NCI-H2107 (cell line): ENCODE measurements at places on chromosomes 16 and 17.

GRCh38 chr16:59880611-59881010 is 1146.5 kb upstream of the GOT2 start:
- DNase-seq: no peak

DNA sequence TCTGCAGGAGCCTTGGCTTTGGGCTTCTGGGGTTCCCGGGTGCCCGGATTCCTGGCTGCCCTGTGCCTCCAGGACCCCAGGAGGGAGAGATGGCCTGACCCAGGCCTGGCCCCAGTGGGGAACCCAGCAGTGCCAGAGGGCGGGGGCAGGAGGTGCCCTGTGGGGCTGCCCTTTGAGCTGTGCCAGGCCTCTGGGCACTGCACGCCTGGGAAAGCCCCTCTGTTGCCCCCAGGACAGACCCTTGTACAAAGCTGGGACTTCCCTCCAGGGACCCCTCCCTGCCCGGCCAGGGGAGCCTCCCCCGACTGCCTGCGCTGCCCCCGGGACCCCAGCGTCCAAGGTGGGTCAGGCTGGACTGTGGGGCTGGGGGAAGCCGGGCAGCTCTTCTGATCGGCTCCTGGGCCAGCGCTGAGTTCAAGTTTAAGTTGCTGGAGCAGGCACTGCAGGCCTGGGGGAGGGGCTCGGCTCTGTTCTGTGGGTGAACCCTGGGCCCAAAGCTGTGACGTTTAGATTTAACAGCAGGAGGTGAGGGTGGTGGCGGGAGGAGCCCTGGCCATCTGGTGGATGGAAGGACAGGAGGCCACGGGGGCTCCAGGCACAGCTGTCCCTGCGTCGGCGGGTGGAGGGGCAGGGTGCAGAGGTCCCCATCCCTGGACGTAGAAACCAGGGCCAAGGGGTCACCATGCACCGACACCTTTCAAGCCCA is 27.6 kb upstream of the C1QTNF8 start:
- DNase-seq: no peak

- no peak for DNase-seq
Measured at GRCh38 chr17:75822119-75822799, 21.9 kb downstream of the UNC13D start.

GRCh38 chr17:63442549-63443035 is 3.5 kb downstream of the CYB561 start:
- DNase-seq: no peak

DNA sequence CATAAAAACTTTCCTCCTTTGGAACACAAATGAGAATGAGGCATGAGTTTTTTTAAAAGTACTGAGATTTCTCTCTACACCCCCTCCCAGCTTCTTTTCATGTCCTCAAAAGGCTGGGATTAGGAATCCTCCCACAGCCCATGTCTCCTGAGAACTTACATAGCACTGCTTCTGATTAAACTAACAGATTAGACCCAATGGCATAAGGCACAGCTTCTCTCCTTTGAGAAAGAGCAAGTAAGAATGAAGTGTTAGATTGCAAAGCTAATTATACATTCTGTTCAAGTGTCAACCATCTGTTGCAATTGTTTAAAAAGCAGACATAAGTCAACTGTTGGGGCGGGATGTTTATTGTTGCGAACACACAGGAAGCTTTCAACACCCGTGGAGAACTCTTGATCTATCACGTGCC is 715.1 kb downstream of the CDH11 start:
- no peak for DNase-seq

DNA sequence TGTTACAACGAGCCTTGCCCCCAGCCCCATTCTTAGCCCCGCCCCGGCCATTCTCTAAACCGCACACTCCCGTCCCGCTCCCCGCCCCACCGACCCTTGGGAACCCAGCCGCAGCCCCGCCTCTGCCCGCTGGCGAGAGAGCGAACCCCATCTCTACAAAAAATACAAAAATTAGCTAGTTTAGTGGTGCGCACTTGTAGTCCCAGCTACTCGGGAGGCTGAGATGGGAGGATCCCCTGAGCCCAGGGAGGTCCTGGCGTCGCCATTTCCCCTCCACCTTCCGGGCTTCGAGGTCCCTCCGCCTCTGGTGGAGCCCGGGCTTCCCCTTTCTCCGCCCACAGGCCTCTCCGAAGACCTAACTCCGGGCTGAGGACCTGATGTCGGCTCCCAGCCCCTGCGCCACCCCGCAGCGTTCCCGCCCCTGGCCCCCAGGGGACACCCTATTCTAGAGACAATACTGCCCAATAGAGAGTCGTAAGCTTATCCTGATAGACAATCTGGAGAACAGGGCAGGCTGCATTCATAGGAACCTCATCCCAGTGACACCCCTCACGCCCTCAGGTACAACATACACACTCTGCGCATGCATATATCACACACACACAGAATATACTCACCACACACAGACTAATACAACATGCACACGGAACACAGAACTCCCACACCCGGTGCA is 480 bp upstream of the PROCA1 start:
- no peak for DNase-seq

DNA sequence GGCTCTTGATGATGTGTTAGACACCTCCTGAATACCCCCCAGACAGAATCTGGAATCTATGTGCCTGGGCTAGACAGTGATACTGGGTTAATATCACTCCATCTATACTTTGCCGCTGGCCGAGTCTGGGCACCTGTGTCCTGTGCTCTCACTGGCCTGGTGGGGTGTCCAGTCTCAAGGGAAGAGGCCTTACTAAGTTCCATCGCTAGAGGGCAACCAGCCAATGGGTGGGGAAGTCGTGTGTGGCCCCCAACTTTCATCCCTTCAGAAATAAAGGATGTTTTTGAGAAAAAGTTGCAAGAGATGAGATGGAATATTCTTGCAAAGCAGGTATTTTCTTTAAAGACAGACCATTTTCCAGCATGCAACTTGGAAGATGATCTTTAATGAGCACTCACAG is 1.6 kb upstream of the GLP2R start:
- no peak for DNase-seq

- no peak for DNase-seq
Measured at GRCh38 chr17:81580481-81580880, 28.3 kb upstream of the FAAP100 start.

DNA sequence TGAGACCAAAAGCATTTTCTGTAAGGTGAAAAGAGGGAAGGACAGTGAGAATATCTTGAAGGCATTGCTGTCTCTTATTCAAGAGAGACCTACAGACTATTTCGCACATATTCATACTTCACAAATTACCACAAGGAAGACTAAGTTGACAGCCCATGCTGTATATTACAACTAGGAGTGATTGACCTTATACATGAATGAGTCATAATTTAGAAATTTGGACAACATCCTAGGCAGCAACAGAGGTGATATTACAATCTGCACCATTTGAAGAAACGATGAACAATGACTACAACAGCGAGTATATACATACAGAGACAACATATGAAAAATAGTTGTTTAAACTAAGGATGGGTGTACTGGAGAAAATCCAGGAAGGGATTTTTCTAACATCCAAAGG is 971.7 kb downstream of the CDH11 start:
- no peak for DNase-seq

DNA sequence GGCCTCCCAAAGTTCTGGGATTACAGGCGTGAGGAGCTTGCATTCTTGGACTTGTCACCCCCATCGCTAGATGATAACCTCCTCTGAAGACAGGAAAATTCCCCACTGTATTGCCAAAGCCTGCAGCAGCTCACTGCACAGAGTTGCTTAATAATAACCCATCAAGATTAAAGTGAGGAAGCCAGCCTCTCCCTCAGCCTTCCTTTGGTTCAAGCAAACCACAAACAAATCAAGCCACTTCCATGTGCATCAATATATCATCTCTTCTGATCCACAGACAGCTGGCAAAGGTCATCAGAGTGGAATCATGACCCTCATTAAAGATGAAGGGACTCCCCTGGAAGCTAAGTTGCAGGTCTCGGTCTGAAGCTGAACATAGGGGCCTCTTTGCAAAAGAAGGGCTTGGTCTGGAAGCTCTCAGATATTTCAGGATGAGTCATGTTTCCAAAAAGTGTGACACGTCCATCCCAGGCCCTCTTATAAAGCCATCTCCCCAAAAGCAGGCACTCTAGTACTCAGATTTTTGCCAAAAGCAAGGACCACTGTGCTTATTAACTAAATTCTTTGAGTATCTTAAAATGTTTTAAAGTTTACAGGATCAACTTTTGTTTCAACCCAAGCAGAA is 4.8 kb downstream of the EMP2 start:
- DNase-seq: no peak

GRCh38 chr16:65576631-65577030 is 454.8 kb upstream of the CDH11 start:
- no peak for DNase-seq

DNA sequence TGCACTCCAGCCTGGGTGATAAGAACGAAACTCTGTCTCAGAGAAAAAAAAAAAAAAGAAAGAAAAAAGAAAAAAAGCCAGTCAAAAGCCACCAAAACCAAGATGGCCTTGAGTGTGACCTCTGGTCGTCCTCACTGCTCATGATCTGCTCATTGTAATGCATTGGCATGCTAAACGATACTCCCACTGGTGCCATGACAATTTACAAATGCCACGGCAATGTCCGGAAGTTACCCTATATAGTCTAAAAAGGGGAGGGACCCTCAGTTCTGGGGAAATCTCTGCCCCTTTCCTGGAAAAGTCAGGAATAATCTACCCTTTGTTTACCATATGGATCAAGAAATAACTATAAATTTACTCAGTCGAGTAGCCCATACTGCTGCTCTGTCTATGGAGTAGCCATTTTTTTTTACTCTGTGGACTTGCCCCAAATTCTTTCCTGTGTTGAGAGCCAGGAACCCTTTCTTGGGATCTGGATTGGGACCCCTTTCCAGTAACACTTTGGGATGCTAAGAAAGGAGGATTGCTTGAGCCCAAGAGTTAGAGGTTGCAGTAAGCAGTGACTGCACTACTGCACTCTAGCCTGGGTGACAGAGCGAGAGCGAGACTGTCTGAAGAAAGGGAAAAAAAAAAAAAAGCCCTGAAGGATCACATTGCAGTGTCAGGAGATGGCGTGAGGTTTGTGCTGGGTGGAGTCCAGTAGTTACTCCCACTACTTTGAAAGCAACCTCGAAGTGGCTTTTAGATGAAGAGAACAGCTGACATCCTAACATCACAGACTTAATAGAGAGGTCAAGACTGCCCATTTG is 3.7 kb upstream of the TMEM231 start:
- no peak for DNase-seq

GRCh38 chr17:27741361-27741861 is 58.9 kb downstream of the NOS2 start:
- DNase-seq: no peak

GRCh38 chr17:69246726-69247375 is 18.2 kb upstream of the ABCA10 start:
- DNase-seq: no peak

- no peak for DNase-seq
Measured at GRCh38 chr17:78182504-78182903, 4.3 kb downstream of the TK1 start.

DNA sequence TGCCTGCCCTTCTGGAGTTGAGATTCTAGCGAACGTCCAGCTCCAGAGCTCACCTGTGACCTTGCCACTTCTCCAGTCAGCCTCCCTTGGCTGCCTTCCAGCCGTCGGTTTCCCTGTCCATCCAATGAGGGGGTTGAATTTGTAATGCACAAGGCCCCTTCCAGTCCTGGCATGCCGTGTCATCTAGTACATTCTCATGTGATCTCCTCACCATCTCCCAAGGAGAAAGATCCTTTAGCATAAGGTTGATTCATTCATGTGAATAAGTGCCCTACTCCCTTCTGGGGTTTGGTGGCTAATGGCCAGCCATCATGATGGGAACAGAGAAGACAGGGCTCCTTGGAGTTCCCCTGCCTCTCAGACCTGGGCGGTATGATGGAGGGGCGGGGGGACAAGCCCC is 18.9 kb upstream of the ABCC3 start:
- no peak for DNase-seq

DNA sequence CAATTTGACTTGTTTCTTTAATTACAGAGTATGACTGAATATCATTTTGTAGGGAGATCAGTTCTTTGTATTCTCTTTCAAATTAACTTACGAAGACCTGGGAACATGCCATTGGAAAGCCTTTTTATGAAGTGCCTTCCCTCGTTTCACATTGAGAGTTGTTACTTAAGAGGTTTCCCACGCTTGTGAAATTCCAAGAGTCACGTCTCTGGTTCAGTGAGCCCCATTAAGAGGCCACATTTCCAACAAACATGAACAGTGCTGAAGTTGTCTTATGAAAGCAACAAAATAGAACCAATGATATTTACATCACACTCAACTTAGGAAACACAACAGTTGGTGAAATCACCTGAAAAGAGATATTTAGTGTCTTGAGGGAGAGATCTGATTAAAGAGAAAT is 334.1 kb downstream of the TOX3 start:
- no peak for DNase-seq

DNA sequence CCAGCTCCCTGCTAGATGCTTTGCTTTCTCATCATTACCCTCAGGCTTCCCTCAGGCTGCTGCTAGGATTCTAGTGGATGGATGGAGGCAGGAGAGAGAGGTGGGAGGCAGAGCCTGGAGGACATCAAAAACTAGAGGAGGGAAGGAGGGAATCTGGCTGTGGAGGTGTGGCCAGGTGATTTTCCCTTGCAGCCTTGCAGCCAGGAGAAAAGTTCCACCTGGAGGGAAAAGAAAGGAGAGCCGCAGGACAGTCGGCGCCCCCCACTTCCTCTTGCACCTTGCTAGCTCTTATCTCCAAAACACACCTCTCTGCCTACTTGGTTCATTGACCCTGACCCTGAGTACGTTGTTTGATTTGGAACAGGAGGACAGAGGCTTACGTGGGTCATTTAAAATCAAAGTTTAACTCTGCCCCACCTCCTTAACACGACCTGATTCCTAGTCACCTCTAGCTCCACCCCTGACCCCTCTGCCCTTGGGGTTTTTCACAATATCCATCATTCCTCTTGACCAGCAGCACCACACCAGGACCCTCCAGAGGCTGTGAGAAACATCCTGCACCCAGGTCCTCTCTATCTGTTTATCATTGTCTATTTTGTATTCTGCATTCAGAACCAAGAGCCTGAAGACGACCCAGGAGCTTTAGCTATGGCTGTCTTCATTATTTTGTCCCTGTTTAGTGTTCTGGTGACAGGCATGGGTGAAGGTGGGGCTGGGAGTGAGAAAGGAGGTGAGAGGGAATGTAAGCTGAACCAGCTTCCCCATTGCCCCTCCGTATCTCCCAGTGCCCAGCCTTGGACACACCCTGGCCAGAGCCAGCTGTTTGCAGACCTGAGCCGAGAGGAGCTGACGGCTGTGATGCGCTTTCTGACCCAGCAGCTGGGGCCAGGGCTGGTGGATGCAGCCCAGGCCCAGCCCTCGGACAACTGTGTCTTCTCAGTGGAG is 15.9 kb downstream of the AOC3 start:
- DNase-seq: no peak

- DNase-seq: no peak
Measured at GRCh38 chr16:27985981-27986380, 77.5 kb downstream of the GSG1L start.

GRCh38 chr17:40577611-40578065 is 12.4 kb upstream of the CCR7 start:
- DNase-seq: no peak

- DNase-seq: no peak
Measured at GRCh38 chr17:66580184-66580955, 254.5 kb upstream of the CACNG5 start.

DNA sequence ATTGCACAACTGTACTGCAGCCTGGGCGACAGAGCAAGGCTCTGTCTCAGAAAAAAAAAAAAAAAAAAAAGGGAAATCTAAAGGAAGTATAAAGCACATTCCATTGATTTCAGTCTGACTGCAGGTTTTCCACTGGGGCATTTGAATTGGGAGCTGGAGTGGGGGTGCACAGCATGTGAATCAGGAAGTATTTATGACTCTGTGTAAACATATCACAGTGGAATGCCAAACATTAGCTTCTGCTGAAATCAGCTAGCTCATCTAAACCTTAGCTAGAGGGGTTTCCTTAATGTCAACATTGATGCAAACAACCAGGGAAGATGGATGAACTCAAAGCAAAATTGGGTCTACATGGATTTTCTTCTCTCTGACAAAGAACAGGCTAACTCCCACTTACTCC is 641.0 kb upstream of the EEF2KMT start:
- no peak for DNase-seq
